ENCODE measurements at places on chromosomes 7 and 10.

DNA sequence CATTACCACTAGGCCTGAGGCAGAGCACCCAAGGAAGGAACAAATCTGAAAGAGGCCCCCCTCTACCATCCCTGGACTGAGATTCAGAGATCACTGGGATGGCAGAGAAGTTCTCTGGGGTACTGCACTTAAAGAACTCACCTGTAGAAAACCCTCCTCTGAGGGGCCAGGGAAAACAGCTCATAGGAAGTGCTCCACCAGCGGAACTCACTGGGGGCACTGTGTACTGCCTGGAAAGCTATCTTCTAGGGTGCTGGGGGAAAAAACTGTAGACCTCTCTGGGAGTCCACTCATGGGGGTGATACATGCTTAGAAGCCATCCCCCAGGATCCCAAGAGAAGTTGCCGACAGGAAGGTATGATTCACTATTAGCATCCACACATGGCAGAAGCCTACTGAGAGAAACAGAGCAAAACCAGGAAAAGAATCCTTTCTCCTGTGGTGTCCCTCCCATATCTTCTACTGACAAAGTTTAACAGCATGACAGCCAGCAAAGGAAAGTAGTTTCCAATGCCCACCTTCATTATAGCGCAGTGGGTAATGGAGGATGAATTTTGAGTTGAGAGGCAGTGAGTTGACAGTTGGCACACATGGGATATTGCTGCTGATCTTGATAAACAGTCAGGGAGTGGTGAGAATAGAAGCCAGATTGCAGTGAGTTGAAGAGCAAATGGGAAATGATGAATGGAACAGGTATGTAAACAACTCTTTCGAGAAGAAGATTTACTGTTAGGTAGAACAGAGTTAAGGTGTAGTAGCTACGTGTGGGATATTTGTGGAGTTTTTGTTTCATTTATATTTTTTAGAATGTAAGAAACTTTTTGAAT, 20.9 kb downstream of the ANKIB1 start:
- no peak for DNase-seq

- DNase-seq: no peak
Measured at GRCh38 chr7:74193913-74194312, 15.9 kb upstream of the LAT2 start.

- DNase-seq: no peak
Measured at GRCh38 chr7:132249256-132249971, 326.9 kb downstream of the PLXNA4 start.

GRCh38 chr10:125265579-125265955, 105.2 kb upstream of the CTBP2 start:
- no peak for DNase-seq

DNA sequence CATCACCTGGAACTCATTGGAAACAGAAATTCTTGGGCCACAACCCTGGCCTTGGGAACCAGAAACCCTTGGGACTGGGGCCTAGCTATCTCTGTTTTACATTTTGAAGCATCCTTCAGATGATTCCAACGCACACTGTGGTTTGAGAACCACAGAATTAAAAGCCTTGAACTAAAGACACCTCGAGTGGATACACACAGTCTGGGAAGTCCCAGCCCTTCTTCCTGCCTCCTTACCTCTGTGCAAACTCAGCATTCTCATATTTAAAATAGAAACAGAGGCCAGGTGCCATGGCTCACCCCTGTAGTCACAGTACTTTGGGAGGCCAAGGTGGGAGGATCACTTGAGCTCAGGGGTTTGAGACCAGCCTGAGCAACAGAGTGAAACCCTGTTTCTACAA, 12.9 kb downstream of the NPFFR1 start:
- DNase-seq: no peak

DNA sequence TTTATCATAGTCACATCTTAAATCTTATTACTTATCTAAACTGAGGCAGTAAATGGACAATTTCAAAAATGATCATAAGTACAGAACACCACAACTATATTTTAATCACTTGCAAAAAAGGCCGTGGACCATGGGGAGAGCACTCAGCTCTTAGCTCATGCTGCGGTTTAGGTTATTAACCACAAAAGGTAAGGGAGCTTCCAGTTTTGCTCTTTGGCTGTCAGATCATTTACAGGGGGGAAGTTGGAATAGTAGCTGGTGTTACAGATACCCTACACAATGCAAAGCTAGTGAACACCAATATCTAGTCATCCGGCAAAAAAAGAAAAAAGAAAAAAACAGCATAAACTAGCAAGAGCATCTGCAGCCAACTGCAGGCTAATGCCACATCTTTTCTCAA, 147.0 kb downstream of the BBS9 start:
- DNase-seq: no peak

- DNase-seq: no peak
Measured at GRCh38 chr7:29278337-29279069, 83.9 kb downstream of the CHN2 start.

GRCh38 chr10:78042752-78043104, 9.1 kb downstream of the RPS24 start:
- no peak for DNase-seq

GRCh38 chr10:94403380-94404213, 1.3 kb downstream of the TBC1D12 start:
- DNase-seq: peak; percentile 5

DNA sequence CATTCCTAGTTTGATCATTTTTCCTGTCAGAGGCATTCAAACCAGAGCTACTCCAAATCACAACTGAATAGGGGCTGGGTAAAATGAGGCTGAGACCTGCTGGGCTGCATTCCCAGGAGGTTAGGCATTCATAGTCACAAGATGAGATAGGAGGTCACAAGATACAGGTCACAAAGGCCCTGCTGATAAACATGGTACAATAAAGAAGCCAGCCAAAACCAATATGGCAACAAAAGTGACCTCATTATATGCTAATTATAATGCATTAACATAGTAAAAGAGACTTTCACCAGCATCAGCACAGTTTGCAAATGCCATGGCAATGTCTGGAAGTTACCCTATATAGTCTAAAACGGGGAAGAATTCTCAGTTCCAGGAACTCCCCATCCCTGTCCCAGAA, 37.3 kb downstream of the TWIST1 start:
- no peak for DNase-seq

- DNase-seq: no peak
Measured at GRCh38 chr10:34966451-34966850, 123.7 kb downstream of the CUL2 start.

All from NCI-H187 treated with DMSO at 0.1 percent for 48 hours (cell line).